CD4-positive, CD25-positive, alpha-beta regulatory T cell (primary cell): ENCODE measurements at places on chromosomes 4 and X.
A peak's percentile ranks its signal among the peaks of the same experiment; 100 is the strongest.

GRCh38 chr4:41268721-41269517, 12.2 kb downstream of the UCHL1 start:
- DNase-seq, result no peak

- no peak for DNase-seq
Measured at GRCh38 chr4:2497931-2498330, 29.0 kb downstream of the RNF4 start.

- DNase-seq, result no peak
Measured at GRCh38 chr4:152676052-152676854, 3.5 kb downstream of the TMEM154 start.

GRCh38 chr4:122826553-122827257, at the start of gene FGF2:
Gene FGF2 (plus strand): TSS chr4:122826831. CDS start chr4:122827175, 344 bp downstream.
- DNase-seq, result no peak

DNA sequence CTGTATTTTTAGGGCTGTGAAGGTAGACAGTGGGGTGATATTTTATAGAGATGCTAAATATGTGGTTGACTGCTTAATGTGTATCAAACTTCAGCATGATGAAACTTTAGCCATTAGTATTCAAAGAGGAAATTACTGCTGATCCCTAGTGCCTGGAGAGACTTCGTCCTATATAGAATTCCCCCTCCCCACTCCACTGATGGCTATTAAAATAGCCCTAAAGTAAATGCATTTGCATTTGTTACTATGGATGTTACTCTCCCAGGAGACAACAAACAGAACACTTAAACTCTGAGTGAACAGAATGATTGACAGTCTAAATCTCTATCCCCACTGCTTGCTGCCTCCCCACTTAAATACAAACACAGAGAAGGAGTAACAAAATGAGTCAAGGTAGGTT, 39.1 kb downstream of the ADGRL3 start:
- DNase-seq, result no peak

GRCh38 chr4:102439236-102439614, 61.9 kb upstream of the NFKB1 start:
- no peak for DNase-seq

GRCh38 chr4:175282407-175282806, 364.2 kb downstream of the ADAM29 start:
- no peak for DNase-seq

DNA sequence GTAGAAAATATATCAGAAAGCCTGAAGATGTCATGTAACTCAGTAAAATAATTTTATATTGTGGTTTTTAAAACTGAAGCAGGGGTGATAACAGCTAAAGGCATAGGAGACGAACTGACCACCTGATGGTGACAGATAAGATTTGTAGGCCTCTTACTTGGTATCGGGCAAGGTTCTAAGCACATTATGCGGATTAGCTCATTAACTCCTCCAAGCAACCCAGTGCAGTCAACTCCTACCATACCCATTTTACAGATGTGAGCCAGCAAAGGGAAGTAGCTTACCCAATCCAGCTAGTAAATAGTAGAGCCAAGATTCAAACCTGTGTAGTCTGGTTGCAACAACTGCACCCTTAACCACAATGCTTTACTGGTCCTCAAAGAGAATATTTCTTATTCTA, 62.1 kb downstream of the CC2D2A start:
- no peak for DNase-seq

DNA sequence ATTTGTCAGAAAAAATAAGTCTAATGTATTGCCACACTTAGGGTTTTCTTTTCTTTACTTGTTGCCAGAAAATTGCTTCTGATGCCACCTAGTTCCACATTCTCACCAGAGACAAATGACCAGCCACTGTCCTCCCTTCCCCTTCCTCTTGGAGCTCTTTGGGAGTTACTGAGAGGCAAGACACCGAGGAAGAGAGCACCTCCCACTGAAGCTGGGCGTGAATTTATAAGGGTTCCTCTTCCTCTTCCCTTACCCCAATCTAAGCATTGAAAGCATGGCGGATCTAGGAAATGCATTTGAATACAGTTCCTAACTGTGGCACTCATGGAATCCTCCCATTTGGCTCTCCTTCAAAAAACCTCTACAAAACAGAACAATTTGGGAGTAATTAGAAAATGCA, 30.0 kb downstream of the ANXA3 start:
- no peak for DNase-seq

GRCh38 chr4:4248885-4249203, 821 bp upstream of the TMEM128 start:
- no peak for DNase-seq

DNA sequence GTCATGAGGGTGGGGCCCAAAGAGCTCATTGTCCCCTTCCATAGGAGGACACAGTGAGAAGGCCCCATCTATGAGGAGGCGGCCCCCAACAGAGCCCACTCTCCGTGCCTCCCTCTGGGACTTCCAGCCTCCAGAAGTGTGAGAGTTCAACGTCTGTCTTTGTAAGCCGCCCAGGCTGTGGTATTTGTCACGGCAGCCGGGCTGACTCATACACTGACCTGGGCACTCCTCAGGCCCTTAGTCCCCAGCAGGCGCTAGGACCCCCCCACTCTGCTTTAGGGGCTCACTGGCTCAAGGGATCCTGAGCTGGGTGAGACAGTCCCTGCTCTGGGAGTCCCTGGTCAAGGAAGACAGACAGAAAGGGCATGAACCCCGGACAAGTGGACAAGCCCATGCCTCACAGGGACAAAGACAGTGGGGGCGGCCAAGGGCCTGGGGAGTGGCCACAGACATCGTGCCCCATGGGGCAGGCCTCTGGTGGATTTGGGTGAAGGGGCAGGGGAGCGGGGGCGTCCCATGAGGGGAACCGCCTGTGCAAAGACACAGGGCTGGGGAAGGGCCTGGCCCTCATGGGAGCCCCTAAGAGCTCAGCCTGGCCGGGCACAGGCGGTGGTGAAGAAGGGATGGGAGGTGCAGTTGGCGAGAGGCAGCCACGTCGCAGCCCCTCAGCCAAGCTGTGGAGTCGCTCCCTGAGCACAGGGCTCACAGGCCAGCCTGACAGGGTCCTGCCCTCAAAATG, 21.5 kb downstream of the ABLIM2 start:
- DNase-seq, result no peak

DNA sequence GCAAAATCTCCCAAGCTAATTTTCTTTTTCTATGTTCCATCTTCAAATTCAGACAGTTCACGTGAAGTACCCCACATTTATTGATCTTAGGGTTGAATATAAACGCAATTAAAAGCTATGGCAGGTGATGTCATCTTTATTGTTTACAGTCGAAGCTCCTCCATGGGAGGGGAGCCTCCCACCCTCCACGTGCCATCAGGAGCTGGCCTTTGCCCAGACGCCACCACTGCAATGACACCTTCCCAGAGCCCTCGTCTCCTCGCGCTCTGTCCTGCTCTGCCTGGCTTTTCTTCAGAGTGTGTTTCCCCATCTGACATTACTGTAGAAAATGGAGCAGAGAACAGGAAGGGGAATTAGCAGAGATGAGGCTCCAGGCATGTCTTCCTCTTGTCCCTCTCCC, 18.8 kb upstream of the CYP4V2 start:
- no peak for DNase-seq

DNA sequence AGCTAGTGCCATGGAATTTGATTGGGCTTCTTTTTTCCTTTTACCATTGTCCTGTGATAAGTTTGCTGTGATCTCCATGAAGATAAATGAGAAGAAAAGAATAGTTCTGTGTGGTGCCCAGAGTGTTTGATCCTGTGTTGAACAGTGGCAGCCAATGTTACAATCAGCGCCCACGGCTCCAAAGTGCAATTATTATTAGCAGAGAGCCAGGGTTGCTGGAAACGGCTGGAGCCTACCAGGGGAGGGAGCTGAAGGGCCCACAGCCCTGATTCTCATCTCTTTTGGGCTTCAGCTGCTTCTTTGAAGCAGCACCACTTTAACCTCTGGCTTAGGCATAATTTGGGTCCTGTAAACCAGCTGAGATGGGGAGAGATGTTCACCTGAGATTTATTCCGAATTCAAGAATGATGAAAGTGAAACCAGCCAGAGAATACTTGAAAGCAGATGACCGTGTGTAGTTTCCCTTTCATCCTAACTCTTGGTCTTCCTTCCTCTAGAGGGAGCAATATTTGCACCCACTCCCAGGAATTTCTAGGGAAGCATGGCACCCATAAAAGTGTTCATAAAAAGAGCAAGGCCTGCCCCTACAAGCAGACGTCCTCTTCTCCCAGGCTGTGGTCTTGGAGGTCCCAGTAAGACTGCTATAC, 298.3 kb downstream of the EVC2 start:
- no peak for DNase-seq

- DNase-seq, result no peak
Measured at GRCh38 chr4:98747393-98748091, 89.1 kb upstream of the TSPAN5 start.

DNA sequence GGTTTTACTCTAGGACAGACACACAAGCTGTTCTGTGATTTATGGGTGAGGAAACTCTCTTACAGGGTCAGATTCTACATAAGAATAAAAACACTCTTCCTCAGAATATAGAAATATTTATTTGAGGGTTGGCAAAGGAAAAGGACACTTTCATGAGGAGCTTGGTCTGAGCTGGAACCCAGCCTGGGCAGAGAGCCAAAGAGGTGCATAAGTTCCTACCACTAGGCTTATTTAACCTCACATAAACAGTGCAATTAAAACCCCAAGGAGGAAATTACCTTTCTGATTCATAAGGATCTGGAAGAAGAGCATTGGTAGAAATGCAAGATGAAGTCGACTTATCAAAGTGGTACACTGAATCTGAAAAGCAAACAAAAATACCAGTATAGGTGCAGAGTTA, 32.9 kb downstream of the SETD7 start:
- DNase-seq, result no peak

DNA sequence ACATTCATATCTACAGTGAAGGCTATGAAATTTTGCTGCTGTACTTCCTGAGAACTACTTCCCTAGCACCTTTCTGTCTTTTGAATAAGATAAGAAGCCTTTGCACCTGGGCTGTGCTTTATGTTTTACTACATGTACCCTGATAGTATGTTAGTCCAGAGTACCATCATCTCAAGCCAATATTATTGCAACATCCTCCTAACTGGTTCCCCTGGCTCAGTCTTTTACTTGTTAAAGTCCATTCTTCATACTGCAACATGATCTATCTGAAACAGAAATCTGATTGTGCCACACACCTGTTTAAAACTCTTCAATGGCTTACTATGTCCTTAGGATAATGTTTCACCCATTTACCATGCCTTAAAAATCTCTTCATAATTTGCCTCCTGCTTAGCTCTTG, 102.3 kb downstream of the AGTR2 start:
- no peak for DNase-seq

- no peak for DNase-seq
Measured at GRCh38 chr4:41175794-41176193, 38.5 kb downstream of the APBB2 start.

DNA sequence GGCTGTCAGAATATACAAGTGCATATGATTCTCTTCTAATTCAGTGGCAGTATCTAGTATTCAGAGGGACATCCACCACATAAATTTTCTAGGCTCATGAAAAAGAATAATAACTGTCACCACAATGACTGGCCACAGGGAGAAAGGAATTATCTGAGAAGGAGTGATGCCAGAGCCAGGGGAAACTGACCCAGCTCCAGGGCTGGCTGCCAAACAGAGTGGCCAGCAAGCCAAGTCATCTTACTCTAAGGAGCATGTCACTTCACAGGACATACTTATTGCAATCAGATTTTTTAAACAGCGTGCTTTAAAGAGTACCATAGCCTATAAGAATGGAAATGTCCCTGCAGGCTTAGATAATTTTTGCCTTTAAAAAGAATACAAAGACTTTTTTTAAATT, 5.8 kb upstream of the SEPTIN11 start:
- DNase-seq, result no peak

DNA sequence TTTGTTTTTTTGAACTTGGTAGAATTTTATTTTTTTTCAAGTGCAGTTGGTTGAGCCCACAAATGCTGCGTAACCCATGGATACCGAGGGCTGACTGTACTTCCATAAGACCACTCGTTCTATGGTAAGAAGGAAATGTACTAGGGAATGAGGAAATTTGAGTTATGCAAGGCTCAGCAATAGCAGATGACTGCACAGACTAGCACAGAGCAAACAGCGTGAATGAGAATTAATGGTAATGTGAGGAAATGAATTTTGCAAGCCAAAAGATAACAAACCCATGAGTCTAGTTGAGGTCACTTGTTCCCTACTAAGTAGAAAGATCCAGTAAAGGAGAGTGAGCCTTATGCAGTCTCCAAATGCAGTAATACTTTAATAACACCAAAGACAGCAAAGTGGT, 17.4 kb downstream of the GSPT2 start:
- no peak for DNase-seq

DNA sequence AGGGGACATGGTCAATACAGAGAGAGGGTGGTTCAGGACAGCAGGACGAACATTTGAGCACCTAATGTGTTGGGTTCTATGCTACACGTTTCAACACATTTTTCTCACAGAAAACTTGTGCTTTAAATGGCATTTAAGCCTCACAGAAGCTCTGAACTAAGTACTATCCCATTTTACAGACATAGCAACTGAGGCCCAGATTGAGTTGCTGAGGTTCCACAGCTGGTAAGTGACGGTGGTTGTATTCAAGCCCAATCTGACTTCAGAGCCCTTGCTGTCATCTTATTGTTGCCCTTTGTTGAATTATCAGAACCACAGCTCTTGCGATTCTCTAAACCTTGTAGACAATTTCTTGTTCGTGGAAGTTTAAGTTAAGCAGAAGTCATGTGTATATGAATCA, 116.7 kb downstream of the FNIP2 start:
- DNase-seq, result no peak

DNA sequence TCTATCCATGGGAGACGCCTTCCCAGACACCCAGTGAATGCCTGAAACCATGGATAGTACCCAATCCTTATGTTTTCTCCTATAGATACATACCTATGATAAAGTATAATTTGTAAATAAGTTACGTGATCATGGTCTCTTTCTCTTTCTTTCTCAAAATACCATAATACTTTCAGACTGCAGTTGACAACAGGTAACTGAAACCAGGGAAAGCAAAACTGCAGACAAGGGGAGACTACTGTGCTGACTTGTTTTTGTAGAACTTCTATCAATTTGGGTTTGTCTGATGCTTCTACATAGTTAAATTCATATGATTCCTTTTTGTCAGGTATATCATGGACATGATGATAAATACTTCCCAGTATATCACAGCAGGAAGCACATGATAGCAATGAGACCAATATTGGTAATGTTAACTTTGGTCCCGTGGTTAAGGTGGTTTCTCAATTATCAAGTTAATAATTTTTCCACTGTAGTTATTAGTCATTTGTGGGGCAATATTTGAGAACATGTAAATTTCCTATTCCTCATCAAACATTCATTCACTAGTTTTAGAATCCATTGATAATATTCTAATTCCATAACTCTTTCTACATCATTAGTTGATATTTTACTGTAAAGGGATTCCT, 298.0 kb upstream of the TET2 start:
- DNase-seq, result no peak

DNA sequence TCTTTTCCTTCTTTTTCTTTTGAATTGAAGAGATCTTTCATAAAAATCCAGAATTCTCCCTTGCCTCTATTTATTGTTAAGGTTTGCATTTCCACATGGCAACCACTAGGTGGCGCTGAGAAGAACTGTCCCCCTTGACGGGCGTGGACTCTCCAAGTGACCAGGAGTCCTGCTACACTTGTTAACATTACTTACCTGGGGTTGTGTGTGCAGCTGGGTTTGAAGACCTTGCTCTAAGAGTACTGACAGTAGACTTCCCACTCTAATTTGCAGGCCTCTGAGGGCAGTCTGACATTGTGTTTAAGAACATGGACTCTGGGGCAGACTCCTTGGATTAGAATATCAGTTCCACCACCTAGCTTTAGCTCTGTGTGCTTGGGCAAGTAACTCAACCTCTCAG, 52.8 kb downstream of the GPRIN3 start:
- peak; percentile 56 for DNase-seq
